ENCODE measurements at places on chromosomes 3 and 15.

DNA sequence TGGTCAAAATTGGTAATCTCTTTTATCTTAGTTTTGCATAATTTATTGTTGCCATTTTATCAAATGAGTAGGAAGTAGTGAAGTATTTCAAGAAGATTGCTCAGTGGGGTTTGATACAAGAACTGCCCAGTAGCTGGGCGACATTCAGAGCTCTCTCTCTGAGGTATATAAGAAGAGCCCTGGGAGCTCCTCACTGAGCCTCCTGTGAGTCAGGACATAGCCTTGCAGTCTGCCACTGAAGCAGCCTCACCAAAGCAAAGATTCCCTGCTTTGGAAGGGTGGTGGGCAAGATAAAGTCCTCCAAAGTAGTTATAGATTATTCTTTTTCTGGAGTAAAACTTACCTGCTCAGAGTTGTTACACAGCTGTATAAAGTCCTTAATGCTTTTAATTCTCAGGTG is 26.1 kb downstream of the SKIL start:
- DNase-seq = no peak

- DNase-seq = no peak
These were observed 10.0 kb downstream of the ATR start for GRCh38 chr3:142568393-142569017.

DNA sequence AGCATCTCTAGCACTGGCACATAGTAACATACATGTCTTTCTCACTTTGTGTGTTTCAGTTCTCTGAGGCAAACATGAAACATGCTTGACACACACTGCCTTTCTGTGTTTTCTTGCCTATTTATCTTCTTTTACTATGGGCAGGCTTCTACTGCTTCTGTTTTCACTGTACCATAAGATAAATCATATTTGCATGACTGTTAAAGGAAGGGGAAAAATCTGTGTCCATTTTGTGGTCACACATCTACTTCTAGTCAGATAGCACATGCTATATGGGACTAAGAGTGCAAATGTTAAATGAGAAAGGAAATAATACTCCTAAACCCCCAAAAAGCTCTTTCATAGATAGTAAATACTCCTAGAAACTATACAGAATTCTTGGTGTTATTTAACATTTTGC is 386.4 kb downstream of the ZBTB20 start:
- DNase-seq = no peak

DNA sequence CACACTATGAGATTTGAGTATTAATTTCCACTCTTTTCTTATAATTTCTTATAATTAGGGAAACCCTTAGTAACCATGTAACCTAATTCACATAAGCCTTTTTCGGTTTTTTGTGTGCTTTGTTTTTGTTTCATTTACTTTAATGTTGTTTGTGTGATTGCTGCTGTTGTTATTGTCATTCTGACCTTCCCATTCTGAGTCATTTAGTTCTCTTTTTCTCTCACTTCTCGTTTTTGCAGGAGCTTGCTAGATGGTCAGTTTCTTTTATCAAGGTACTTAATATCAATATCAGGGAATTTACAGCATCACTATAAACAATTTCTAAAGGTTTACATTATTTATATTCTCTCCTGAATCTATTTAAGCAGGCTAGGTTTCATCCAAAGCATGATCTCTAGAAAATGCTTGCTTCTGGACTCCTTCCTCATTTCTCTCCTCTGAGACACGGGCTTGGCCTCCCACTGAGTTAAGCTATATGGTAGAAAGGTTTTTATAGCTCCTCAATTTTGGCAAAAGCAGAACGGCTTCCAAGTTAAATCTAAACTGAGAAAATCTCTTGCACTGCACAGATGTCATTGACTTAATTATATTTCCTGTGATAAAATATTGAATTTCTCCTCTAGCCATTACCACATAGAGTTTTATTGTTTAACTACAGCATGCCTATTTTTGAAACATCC is 534.2 kb downstream of the NSUN3 start:
- no peak for DNase-seq

GRCh38 chr3:117939425-117940027 is 1095.1 kb downstream of the IGSF11 start:
- peak; percentile 45 for DNase-seq
